ENCODE measurements at places on chromosomes 3 and 15.

GRCh38 chr3:153138276-153139210 is 23.5 kb upstream of the RAP2B start:
- DNase-seq, result peak; percentile 48

DNA sequence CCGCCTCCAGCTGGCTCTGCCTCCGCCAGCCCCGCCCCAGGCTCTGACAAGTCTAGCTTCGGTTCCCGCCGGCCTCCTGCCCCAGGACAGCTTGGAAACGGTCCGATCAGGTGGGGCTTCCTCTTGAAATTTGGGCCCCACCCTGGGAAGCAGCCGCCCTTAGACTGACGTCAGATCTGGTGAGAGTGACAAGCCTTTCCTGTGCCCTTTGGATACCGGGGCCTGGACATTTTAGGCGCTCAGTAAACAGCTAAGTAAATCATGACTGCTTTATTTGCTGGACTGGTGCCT is 378 bp upstream of the HYAL3 start:
- DNase-seq, result no peak

- no peak for DNase-seq
Observed at GRCh38 chr3:157312376-157312745, 124.3 kb upstream of the PTX3 start.

DNA sequence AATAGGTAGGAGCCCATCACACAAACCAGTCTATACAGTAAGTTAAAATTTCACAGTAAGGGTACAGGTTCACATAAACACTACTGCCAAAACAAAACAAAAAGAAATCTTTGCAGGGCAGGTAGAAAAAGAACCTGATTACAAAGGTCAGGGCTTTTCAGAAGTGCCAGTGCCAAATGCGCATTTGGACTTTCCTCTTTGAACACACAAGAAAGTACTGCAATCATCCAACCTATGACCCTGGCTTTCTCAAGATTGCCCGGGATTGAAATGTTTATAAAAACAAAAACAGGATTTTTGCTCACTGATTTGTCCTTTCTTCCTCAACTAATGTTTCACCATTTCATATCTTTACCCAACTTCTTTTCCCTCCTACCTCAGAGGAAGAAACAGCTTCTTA is 47.4 kb downstream of the CBLB start:
- no peak for DNase-seq

GRCh38 chr15:50044904-50045303 is 74.1 kb downstream of the ATP8B4 start:
- DNase-seq, result no peak

DNA sequence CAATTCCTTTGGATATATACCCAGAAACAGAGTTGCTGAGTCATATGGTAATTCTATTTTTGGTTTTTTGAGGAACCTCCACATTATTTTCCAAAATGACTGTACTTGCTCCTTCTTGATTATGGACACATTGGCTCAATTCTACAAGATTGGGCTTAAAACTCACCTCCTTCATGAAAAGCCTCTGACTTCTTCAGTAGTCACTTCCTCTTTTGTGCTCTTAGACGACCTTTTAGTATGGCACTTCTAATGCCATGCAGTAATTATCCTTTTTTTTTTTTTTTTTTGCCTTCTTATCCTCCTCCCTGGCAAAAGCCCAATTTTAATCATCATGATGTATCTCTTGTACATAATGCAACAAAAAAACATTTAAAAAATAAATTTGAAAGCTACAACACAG is 33.0 kb upstream of the ABHD17C start:
- no peak for DNase-seq

DNA sequence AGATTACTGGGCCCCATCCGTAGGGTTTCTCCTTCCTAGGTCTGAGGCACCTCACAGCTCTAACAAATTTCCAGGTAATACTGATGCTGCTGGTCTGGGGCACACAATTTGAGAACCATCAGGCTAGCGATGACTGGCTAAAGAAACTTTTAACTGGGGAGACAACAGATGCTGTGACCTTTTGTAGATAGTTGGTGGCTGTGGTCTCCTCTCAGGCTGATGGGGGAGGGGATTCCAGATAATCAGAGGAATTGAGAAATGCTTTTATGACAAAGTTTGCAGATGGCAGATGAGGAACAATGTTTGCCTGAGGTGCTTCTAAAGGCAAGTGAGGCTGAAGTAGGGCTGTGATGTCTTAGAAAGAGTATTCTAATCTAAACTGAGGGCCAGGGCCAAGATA is 13.8 kb upstream of the CCR9 start:
- DNase-seq, result no peak

DNA sequence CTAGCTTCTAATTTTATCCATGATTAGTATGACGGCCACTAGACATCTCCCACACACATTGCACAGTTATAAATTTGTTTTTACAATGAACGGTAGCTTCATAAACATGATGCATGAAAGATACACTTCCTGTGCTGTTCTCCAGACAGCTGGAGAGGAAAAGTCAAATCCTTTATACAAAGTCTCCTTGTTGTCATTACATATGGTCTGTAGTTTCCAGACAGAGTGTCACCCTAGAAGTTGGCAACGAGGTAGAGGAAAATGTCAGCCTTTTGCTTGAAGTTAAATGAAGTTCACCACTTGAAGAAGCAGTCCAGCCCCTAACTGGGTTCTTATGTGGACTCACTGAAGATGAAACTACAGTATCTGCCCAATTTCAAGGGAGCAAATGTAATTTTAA is 253.0 kb upstream of the P2RY1 start:
- DNase-seq, result no peak

DNA sequence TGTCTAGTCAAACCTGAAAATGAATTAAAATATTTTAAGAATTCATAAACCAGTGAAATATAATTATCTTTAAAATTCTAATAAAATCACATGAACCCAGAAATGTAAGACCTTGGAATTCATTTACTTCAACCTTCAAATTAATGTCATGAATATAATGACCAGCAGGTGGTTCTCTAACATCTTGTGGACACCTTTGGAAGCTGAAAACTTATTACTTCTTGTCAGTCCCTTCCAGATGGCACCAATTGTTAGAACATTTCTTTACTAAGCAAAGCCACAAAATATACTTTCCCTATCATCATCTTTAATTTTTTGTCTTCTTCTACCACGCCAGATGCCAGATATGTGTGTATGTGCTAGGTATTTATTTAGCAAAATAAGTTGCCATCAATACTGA is 240.0 kb downstream of the MBNL1 start:
- DNase-seq, result no peak

DNA sequence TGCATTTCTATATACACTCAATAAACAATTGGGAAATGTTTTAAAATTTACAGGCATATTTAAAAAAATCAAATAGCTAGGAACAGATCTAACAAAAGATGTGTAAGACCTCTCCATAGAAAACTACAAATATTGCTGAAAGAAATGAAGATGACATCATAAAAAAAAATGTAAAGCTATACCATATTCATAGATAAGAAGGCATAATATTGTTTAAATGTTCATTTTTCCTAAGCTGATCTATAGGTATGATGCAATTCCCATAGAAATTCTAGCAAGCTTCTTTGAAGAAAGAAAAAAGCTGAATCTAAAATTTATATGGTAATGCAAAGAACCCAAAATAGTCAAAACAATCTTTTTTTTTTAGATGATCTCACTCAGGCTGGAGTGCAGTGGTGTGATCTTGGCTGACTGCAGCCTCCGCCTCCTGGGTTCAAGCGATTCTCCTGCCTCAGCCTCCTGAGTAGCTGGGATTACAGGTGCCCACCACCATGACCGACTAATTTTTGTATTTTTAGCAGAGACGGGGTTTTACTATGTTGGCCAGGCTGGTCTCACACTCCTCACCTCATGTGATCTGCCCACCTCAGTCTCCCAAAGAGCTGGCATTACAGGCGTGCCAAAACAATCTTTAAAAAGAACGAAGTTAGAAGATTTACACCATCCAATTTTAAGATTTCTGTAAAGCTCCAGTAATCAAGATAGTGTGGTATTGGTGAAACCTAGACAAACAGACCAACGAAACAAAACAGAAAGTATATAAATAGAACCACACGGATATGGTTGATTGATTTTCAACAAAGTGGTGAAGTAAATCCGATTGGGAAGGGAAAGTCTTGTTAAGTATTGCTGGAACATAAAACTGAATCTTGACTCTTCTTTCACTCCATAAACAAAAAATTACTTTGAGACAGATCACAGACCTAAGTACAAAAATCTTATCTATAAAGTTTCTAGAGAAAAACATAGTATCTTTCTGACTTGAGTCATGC is 6.3 kb upstream of the BHLHE40 start:
- DNase-seq, result peak; percentile 44

DNA sequence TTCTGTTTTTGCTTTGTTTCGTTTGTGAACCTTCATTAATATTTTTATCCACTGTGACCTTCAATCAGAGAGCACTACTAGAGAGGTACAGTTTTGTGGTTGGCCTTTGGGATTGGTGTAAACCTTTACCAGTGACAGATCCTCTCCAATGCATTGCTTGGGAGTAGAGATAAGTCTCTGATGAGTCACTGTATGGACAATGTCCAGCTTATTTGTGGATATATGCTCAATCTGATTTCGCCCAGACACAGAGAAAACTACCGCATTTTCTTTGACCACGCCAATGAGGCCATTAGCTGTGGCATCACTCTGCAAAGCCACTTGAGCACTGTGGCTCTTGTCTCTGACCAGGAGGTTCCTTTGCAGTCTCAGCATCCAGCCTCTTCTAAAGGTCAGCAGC is 964.7 kb downstream of the TUSC7 start:
- no peak for DNase-seq

Data from T-helper 2 cell (primary cell).